ENCODE measurements at places on chromosomes 2 and 18.

DNA sequence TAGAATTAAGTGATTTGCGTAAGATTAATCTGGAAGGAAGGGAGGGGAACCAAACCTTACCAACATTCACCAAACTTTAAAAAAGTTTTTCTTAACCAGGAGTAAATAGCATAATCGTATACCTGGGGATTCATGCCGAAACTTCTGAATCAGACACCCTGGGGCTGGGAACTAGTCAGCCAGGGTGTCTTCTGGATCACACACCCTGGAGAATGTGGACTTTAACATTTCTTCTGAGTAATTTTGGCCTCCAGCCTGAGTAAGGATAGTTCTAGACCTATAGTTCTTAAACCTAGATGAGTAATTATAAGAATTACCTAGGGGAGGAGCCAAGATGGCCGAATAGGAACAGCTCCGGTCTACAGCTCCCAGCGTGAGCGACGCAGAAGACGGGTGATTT, 44.1 kb upstream of the MEIS1 start:
- DNase-seq = no peak

GRCh38 chr2:122203523-122203922, 448.1 kb downstream of the TSN start:
- no peak for DNase-seq

- DNase-seq = no peak
Observed at GRCh38 chr2:102428573-102428972, 5.6 kb downstream of the IL18RAP start.

DNA sequence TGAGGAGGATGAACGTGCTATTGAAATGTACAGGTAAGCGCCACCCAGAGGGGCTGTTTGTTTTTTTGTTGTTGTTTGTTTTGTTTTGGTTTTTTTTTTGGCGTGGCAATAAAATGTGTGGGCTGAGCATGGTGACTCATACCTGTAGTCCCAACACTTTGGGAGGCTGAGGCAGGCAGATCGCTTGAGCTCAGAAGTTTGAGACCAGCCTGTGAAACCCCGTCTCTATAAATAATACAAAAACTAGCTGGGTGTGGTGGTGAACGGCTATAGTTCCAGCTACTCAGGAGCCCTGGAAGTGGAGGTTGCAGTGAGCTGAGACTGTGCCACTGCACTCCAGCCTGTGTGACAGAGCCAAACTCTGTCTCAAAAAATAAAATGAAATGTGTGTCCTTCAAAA, 6.2 kb downstream of the PDCL3 start:
- DNase-seq = no peak

- DNase-seq = no peak
Observed at GRCh38 chr18:2515908-2516625, 55.2 kb downstream of the METTL4 start.

Data from NCI-H1694 treated with DMSO at 0.1 percent for 48 hours (cell line).